ENCODE measurements at places on chromosomes 2 and 18.

GRCh38 chr2:238149841-238150572 lies 8.8 kb upstream of the ERFE start:
- no peak for DNase-seq

DNA sequence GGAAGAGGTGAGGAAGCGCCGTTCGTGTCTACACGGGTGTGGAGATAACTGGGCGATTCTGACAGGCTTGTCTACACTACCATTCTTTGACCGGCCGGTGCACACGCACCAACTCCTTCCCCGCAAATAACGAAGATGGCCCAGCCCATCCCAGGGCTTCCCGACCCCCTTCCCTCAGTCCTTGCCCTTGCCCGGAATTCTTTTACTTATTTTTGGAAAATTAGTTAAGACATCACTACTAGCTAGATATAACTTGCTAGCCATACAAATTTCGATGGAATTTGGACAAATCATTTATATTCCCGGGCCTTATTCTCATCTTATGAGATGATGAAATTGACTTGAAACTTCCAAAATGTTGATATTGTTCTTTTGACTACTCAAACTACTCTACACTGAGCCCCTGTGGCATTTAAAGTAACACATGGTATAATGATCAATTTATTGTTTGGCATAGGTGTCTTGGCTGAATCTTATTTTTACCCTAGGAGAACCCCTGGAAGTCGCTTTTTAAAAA lies 1.3 kb downstream of the ERICH2 start:
- no peak for DNase-seq

DNA sequence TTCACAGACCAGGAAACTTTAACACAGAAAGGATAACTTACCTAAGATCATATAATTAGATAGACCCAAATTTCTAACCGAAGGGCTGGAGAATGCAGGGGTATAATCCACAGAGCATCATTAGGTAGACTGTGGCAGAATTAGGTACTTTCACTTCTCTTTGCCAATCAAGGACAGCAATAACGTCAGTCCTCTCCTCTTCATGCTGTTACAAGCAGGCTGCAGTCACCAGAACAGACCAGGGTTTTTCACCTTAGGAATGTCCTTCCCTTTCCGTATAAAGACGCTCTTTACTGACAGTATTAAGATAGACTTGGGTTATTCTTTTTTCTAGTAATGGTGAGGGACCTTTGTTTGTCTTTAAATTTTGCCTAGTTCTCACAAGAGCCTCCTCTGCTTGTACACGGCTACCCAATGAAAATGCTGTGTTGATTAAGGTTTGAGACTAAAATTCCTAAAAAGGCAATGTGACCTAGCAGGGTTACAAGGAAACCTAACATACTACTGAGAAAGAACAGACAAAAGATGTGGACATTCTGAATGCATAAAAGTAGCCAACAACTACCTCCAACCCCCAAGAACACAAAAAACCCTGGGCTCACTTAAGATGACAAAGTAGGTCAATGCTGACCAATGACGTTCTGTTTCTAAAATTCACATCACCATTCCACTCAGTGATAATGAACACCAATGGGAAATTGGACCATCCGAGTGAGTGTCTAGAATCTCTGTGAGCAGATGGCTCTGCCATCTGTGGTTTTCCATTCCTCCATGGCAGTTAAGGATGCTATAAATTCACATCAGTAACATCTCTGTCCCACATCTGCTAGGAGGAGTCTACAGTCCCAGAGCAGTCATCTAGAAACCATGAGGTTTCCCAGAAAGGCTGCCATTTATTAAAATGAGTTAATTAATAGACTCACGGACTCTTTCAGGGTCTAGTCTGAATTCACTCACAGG lies 2.1 kb downstream of the PDIA6 start:
- DNase-seq: peak; percentile 45

- no peak for DNase-seq
These were observed 457.8 kb upstream of the MEX3C start for GRCh38 chr18:51655327-51655698.

Measured in mammary epithelial cell (primary cell).